Sigmoid colon (tissue), 7 donors: ENCODE measurements at places on chromosomes 1 and 21. TPM values are rescaled to one million over a fixed set of nuclear protein-coding genes. Genes with fewer than 3 reads are reported as not detected.

GRCh38 chr1:77398152-77398551 is 116.3 kb downstream of the AK5 start:
- DNase-seq = no peak

DNA sequence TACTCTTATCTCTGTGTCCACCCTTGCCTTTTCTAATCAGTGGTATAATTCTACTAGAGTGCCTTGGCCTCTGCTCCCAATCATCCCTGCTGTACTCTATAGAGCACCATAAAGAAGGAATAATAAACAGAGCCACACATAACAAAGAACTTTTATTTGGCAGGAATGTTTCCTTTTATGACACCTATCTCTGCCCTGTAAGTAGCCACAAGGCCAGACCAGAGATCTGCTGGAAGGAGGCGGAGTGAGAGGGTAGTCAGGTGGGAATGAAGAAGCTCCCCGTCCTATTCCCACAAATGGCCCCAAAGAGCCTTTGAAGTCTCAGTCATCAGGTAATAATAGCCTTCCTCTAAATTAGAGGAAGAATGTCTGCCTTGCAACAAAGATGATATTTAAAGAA is 32.7 kb downstream of the WLS start:
- no peak for DNase-seq

DNA sequence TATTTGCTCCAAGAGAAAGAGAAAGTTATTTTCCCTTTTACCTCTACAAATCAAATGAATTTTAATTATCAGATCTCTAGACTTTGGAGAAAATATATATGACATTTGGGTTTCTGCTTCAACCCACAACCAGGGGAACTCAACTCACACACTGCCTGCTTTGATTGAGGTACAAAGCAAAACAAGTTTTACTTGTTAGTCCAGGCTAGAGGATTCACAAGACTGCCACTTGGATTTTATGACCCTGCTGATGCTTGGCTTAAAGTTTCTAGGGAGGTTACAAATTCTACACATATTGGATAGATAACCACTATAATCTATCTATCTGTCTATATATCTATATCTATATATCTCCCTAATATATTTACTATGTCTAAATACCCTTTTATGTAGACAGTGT is 467.3 kb upstream of the RGS18 start:
- DNase-seq = no peak

DNA sequence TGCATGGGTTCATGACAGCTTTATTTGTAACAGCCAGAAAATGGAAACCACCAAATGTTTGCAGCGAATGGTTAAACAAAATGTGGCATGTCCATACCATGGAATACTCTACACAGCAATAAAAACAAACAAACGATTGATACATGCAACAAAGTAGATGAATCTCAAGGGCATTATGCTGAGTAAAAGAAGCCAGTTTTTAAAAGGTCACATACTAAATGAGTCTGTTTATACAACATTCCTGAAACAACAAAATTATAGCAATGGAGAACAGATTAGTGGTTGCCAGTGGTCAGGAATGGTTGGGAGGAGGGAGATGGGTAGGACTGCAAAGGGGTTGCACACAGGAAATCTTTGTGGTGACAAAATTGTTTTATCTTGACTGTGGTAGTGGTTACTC is 202.4 kb upstream of the UBE2U start:
- DNase-seq = no peak

Gene FCRL2
- not detected for total RNA-seq

Gene S1PR1
- total RNA-seq = 25.5 TPM

Gene MAB21L3
- total RNA-seq = not detected
